Brain (organoid and tissue), 16 donors: ENCODE measurements at places on chromosomes 6 and 20.

DNA sequence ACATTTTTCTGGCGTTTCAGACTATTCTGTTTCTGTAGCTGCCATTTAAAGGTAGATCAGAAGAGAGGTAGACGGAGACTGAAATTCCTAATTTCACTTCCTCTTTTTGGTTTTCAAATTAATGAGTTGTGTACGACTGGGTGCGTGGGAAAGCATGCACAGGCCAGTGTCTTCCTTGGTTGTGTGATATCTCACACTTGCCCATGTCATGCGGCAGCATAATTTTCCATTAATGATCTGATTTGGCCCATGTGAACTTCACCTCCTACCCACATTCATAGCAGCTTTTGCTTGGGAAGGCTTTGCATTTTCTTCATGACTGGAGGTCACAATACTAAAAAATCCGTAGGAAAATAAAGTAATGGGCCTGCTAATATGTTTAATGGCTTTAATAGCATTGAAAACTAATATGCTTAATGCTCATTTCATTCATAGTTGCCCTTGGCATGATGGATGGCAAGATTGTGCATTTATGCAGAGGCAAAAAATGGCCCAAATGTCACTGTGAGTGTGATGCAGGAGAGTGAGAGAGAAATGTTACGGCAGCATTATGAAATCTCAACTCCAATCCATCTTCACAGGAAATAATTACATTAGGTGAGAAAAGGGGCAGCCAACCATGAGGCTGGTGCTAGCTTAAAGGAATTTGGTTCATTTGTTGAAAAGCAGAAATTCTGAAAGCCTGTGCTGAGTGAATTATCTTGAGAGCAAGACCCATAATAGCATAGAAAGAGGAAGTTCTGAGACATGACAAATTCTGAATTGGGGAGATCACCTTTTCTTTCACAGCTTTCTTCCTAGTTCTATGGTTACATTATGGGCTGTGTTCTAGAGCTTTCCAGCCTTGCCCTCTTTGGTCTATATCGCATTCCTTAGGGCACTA lies 69.0 kb upstream of the UST start:
- DNase-seq, result no peak

DNA sequence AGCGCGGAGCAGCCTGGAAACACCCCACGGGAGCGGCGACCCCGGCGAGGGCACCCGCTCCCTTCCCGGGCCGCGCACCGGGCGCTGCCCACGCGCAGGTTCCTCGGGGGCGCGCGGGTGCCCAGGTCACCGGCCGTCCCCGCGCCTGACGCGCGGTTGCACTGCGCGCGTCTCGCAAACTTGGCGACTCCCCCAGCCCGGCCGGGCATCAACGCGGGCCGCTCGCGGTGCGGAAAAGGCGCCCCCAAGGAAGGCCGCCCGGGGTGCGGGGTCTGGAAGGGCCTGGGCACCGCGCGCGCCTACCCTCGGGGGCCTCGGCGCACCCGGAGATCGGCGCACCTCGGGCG lies 555 bp upstream of the ZBTB46 start:
- DNase-seq, result no peak

- no peak for DNase-seq
Measured at GRCh38 chr6:114569669-114570068, 226.8 kb upstream of the HS3ST5 start.

GRCh38 chr6:116238083-116238482 lies 15.8 kb downstream of the TSPYL4 start:
- DNase-seq, result no peak

GRCh38 chr6:100455230-100456124 lies 9.2 kb downstream of the SIM1 start:
- no peak for DNase-seq

DNA sequence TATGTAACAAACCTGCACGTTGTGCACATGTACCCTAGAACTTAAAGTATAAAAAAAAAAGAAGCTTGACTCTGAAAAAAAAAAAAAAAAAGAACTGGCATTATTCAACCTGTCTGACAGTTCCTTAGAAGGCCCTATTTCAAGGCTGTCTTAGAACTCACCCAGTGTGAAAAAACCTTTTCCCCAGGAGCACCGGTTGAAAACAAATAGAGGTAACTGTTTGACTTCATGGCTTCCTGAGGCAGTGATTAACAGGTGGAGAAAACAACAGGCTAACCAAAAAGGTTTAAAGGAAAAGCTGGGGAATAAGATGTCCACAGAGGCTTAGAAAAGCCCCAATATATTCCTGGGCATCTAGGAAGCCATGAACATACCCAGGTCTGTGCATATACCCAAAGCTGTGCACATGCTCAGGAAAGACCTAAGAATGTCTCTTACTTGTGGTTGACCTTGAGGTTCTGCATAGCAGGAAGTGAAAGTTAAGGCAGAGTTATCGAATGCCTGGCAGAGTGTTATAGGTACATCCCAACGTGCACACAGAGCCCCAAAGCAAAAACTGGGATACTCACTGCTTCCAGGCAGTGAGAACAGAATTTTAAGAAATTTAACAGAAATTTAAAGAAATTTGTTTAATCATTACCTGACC lies 7.0 kb downstream of the UQCC1 start:
- DNase-seq, result no peak

- no peak for DNase-seq
Measured at GRCh38 chr20:64074184-64074789, 5.0 kb downstream of the RGS19 start.

DNA sequence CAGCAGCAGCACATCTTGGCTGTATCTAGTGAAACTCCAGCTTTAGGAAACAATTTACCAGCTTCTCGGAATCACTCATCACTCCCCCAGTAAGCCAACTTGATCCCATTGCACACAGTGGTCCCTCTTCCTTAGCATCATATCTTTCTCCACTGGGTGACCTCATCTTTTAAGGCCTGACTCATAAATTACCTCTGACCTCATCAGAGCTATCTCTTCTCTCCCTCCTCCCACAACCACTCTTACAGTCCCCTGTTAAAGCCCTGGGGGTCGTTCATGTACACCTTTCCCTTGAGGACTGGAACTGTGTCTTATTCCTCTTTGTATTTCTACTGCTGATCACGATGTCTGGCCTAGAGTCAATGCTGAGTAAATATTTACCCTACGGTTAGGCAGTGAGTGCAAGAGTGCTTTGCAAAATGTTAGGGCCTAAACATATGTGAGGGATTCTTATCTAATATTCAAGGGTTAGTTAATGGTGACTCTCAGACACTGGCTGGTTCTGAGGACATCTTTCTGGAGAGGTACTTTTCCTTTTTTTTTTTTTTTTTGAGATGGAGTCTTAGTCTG lies 187.2 kb downstream of the LRFN2 start:
- no peak for DNase-seq

- no peak for DNase-seq
Measured at GRCh38 chr20:17925141-17925939, 43.3 kb downstream of the SNX5 start.
